Activated naive CD4-positive, alpha-beta T cell (primary cell): ENCODE measurements at places on chromosomes 6 and 20.

GRCh38 chr20:43904827-43905177 lies 9.8 kb upstream of the TOX2 start:
- no peak for DNase-seq

DNA sequence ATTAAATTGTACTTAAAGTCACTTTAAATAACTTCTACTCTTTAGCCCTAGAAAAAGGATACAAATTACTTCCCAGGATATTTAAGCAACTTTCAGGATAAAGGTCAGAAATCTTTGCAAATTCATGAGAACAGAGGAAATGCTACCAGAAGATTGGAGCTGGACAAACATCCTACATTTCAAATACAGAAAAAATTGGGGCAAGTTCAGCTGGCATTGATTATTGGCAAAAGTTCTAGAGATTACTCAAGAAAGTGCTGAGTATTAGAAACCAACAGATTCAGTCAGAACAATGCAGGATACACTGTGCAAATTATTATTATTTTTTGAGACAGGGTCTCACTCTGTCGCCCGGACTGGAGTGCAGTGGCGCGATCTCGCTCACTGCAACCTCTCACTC lies 6.0 kb downstream of the SLC22A23 start:
- DNase-seq = no peak

DNA sequence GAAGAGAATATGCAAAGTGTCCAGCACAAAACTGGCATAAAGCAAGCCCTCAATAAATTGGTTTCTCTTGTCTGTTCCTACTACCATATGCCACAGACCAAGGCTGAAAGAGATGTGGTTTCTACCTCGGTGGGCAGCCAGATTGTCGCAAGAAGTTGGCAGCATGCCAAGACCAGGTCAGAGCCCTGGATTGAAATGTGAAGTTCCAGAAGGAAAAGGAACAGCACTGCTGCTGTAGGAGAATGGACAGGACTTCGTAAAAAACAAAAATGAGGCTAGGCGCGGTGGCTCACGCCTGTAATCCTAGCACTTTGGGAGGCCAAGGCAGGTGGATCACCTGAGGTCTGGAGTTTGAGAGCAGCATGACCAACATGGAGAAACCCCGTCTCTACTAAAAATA lies 22.1 kb downstream of the MRPL14 start:
- no peak for DNase-seq

GRCh38 chr6:126337323-126337722 lies 2.6 kb upstream of the CENPW start:
- DNase-seq = no peak

GRCh38 chr6:96795481-96795880 lies 41.8 kb downstream of the GPR63 start:
- DNase-seq = no peak

DNA sequence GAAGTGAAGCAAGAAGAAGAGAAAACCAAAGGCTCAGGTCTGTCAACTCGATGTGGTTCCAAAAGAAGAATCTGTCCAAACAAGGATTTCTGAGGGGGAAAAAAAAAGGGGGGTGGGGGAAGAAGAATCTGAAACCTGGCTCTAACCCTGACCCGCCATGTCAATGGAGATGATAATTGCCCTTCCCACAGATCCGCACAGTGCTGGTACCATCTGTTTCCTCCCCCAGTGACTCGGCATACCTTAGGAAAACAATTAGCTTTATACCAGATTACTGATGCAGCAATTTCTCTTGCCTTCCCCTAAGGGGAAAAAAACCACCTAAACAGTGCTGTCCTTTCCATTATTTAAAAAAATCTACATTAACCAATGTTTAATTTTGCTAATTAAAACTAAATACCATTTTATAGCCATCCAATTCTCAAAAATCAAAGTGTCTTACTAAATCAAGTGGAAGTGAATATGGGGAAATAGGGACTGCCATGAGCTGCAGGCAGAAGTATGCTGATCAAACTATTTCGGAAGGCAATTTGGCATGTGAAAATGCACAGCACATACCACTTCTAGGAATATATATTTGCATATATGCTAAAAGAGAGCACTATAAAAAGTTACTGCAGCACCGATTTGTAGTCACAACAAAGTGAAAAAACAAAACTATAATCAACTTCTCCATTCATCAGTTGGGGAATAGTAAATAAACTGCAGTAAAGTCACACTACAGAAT lies 46.8 kb downstream of the MAP7 start:
- DNase-seq = no peak

GRCh38 chr6:126959765-126960164 lies 158.7 kb upstream of the RSPO3 start:
- no peak for DNase-seq

- no peak for DNase-seq
Measured at GRCh38 chr20:33803921-33804337, 7.2 kb upstream of the CHMP4B start.

GRCh38 chr6:148791372-148791771 lies 44.5 kb downstream of the UST start:
- DNase-seq = no peak

- DNase-seq = no peak
Measured at GRCh38 chr6:154106251-154106650, 67.2 kb downstream of the OPRM1 start.

DNA sequence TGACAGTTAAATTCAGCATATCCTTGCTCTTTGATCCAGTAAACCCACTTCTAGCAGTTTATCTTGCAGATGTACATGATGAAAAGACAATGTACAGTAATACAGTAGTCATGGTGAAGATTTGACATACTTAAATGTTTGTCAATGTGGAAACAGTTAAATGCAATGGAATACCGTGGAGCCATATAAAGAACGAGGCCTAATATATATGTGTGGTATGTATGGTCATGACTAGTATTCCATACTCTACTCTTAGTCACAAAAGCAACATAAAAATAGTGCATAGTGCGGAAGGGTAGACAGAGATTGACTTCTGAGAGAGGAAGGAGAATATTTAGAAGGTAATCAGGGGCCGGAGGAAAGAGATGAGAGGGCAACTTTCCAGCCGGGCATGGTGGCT lies 70.7 kb upstream of the ARMC2 start:
- DNase-seq = no peak

- DNase-seq = no peak
Measured at GRCh38 chr6:151796842-151797530, 10.5 kb upstream of the ESR1 start.

GRCh38 chr6:133016631-133017030 lies 202.3 kb downstream of the RPS12 start:
- no peak for DNase-seq

DNA sequence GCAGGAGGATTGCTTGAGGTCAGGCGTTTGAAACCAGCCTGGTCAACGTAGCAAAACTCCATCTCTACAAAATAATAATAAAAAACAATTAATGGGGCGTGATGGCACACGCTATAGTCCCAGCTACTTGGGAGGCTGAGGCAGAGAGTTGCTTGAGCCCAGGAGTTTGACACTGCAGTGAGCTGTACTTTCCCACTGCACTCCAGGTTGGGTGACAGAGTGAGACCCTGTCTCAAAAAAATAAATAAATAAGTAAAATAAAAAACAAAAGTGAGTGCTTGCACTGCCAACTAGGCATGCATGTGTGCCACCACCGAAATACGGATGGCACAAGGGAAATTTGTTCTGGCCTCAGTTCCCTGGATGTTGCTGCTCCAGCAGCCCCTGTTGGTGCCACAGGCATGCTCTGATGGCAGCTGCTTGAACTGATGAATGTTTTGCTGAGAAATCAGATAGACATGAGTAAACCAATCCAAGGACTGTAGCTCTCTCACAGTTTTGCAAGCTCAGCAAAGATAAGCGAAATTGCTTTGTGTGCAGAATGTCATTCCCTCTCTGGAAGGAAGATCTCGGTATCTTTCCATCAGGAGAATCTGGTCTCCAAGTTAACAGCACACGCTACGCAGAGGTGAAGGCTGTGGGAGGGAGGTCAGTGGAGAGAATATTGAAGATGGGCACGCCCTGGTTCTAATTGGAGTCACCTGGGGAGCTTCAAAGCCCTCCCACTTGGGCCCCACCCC lies 188.0 kb upstream of the SLC24A3 start:
- DNase-seq = no peak

DNA sequence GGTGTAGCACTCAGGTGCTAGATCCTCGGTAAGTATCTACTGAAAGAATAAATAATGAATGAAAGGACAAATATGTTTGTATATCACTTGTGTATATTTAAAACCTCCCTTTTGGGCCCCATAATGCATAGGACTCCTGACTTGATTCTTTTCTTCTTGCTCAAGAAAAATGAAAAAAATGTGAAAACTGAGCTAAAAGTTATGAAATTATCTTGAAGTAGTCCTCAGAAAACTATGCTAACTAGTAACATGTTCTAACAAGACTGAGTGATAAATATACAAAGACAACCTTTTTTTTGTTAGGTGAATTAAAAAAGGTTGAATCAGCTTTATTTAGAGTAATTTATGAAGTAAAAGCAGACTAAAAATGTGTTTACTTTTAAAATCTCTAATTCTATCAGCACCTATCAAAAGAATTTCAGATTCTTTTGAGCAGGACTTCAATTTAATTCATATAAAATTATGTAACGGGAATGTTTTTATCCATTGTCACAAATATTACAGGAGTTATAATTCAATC lies 247.8 kb upstream of the JAG1 start:
- no peak for DNase-seq

GRCh38 chr6:125789167-125789566 lies 1.6 kb upstream of the NCOA7 start:
- DNase-seq = no peak

- no peak for DNase-seq
Measured at GRCh38 chr20:47230811-47231256, 125.7 kb downstream of the ZMYND8 start.

GRCh38 chr6:38064431-38064830 lies 244.9 kb downstream of the ZFAND3 start:
- no peak for DNase-seq

GRCh38 chr20:57020364-57020763 lies 246.1 kb downstream of the BMP7 start:
- no peak for DNase-seq

GRCh38 chr6:143842461-143842901 lies 657 bp upstream of the LTV1 start:
- no peak for DNase-seq

DNA sequence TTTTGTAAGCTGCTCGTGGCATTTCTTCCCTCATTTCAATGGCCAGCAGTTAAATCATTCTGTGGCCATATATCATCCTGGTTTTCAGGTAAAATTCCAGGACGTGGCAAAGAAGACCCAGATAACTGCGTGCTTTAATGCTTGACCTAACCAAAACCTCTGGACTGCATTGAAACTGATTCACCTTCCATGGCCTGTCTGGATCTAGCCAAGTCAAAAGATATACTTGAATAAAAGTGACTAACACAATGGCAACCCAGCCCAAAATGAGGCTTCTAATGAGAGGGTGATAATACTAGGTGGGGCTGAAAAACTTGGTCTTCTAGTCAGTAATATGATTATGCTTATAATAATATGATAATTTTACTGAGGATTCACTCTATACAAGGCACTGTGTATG lies 16.5 kb upstream of the PCSK2 start:
- DNase-seq = no peak

DNA sequence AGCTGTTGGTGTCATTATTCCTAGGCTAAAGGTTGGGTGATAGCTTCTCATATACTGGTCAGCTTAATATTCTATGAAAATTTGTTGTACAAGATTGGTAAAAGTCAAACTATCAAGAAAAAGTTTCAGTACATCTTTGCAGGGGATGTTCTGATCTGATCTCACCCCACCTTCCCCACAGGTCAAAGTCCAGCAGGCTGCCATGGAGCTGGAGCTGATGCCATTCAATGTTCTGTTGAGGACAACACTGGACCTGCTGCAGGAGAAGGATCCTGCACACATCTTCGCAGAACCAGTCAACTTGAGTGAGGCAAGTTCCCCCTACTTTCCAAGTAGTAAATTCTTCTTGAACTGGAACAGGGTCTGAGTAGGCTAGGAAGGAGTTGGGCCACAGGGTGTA lies 13.1 kb downstream of the BRPF3 start:
- DNase-seq = no peak

DNA sequence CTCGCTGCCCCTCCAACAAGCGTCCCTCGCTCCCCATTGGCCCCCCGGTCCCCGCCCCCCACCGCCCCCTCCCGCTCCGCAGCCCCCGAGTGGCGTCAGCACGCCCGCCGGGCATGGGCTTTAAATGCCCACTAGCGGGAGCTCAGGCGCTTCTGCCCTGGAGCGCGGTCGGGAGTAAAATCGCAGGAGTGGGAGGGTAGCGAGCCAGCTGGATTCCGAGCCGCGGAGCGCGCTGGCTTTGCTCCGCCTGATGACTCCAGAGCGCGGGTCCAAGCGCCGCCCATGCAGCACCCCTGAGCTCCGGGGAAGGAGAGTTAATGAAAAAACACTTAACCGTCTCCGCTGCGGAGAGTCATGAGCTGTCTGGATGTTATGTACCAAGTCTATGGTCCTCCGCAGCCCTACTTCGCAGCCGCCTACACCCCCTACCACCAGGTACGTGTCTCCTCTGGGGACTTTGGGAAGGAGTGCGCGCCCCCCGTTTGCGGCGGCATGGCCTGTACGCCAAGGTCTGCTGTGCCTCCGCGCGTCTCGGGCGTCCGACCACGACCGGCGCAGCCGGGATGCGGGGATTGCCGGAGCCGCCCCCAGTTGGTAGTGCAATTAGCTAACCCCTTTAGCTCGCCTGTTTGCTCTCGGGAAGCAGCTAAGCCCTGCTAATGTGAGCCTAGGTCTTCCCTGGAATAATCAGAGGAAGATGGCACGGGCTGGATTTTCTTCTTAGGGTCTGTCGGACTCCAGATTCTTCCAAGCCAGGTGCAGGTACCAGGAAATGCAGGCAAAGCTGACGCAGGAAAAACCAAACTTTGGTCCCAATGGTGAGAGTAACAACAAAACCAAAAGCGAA lies at the start of gene VGLL2:
Gene VGLL2 (plus strand): TSS at position 149 of the 847 bp plus-strand sequence. CDS start 206 bp downstream, at position 355.
- DNase-seq = no peak

DNA sequence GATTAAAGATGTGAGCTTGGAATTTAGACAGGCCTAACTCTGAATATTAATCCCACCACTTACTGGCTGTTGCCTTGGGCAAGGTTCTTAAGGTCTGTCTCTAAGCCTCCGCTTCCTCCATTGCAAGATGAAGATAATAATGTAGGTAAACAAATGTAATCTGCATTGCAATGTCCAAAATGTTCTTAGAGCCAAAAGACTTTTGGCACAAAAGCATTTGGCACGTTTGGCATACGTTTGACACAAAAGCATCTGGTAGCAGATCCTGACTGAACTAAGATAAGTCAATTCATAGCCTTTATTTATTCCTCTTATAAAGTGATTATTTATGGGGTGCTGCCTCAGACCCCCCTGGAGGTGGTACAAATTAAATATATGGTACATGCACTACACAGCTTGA lies 229.9 kb upstream of the STXBP5 start:
- DNase-seq = no peak

GRCh38 chr20:38109591-38110524 lies 55.2 kb downstream of the TGM2 start:
- DNase-seq = no peak

- DNase-seq = no peak
Measured at GRCh38 chr6:137489046-137490005, 4.9 kb downstream of the OLIG3 start.
